HepG2 (cell line): ENCODE measurements at places on chromosomes 6 and 20. TPM values are rescaled to one million over a fixed set of nuclear protein-coding genes. Genes with fewer than 3 reads are reported as not detected.

- peak; percentile 51 for DNase-seq
Observed at GRCh38 chr6:20572940-20573339, 38.7 kb downstream of the CDKAL1 start.

- DNase-seq = no peak
Observed at GRCh38 chr20:36030149-36030548, 61.8 kb downstream of the CNBD2 start.

C6orf15 gene
- not detected in 2 replicates for total RNA-seq

GRCh38 chr6:137813308-137813970 lies 53.6 kb upstream of the TNFAIP3 start:
- DNase-seq = no peak
